GM23248 (cell line): ENCODE measurements at places on chromosomes 16 and 17.
A peak's percentile ranks its signal among the peaks of the same experiment; 100 is the strongest.

- DNase-seq = no peak
These were observed 63.0 kb downstream of the SLC5A11 start for GRCh38 chr16:24908716-24909115.

- peak; percentile 52 for DNase-seq
These were observed 12.3 kb downstream of the CES4A start for GRCh38 chr16:67000384-67001351.

DNA sequence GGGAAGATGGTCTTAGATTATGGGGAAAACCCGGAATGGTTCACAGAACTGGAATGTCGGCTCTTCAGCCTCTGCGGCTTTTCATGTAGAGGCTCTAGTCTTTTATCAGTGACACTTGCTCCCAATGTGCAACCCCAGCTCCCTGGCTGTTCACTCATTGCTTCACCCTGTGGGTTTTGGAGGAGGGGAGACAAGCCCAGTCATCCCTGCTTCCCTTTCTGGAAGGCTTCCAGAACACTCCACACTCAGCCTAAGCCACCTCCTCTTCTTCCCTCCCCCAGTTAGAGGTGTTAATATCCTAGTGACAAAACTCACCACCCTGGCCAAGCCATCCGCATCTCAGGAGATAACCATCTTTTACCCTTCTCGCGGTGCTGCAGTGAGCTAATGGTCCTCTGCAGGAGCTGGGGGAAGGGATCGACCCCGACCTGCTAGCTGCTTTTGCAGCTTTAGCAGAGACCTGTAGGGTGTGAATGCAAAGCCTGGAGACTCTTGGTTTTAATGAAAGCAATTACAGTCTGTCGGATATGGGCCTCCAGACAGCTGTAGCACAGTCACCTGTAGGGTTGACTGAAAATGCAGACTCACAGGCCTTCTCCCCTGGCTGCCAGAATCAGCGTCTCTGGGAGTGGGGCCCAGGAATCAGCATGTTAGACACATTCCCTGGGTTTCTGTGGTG is 24.3 kb upstream of the LASP1NB start:
- peak; percentile 98 for DNase-seq

- peak; percentile 50 for DNase-seq
These were observed 495 bp downstream of the PARN start for GRCh38 chr16:14629612-14629918.

GRCh38 chr17:78272181-78272913 is 40.9 kb downstream of the TMEM235 start:
- no peak for DNase-seq

DNA sequence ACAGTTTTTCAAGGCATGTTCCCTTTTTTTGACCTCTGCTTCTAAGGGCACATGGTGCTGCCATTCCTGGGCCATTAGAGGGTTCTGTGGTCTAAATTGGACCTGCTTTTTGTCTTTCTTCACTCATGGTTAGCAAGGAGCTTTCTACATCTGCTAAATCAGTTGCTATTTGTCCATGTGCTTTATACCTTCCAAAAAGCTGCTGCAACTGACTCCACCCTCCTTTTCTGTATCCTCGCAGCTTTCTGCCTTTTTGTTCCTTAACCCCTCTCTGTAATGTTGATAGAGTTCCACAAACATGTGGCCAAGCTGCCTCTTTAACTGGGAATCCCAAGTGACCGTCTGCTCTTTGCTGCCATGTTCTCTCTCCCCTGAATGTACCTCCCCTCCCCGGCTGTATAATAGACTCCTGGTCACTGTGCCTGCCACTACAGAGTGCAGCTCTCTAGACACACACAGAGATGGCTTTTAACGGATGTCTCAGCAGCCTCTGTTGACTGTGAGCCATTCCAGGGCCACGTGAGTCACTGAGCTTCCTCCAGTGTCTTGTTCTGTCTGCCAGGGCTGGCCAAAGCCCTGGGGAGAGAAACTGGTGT is 57.4 kb upstream of the TEKT3 start:
- DNase-seq = peak; percentile 88

DNA sequence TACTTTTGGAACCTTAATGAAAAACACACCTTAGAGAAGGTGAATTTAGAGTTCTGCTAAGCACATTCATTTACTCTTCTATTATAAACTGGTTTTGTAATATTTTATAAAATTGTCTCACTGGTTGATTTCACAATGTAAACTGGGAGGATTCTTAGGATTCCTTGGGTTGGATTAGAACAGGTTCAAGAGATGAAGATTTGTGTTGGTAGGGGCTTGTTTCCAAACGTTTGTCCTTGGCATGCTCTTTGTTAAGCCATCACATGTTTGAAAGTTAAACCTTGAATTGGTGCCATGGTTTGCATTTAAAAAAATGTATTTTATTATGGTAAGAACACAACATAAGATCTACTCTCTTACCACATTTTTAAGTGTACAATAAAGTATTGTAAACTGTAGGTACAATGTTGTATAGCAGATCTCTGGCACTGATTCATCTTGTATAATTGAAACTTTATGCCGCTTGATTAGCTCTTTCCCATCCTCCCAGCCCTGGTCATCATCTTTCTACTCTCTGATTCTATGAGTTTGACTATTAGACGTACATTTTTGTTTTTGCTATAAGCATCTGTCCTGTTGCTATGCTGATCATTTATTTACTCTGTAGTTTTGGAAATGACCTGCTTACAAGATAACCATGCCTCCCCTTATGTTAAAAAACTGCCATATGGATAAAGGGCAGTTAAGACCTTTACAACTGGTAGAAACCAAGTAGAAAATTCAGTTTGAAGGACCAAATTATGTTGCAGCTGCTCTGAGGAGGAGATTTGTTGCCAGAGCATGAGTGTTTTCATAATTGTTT is 9.6 kb downstream of the FTO start:
- DNase-seq = no peak

- no peak for DNase-seq
These were observed 11.8 kb downstream of the ALDH3A2 start for GRCh38 chr17:19660219-19660870.

GRCh38 chr17:16935786-16936185 is 36.1 kb downstream of the TNFRSF13B start:
- DNase-seq = no peak

- DNase-seq = no peak
These were observed 68.3 kb downstream of the WIPI1 start for GRCh38 chr17:68389041-68389440.

DNA sequence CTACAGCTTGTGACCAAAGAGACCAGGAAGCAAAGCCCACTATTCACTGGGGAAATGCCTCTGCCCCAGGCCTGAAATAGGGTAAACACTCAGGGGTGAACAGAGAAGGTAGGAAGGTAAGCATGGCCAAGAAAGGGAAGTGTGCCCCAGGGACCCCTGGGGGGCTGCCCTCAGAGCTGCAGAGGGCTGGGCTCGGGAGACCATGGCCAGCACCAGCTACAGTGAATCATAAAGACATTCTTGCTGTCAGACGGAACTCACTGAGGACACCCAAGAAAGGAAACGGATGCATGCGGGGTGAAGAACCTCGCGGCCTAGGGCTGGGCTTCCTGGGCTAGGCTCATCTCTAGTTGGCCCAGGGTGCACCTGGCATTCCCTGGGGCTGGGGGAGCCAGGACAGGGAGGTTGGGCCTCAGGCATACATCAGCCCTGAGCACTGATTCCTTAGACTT is 9.6 kb downstream of the HIC1 start:
- no peak for DNase-seq

- DNase-seq = no peak
These were observed 7.4 kb downstream of the LASP1 start for GRCh38 chr17:38877130-38877851.

DNA sequence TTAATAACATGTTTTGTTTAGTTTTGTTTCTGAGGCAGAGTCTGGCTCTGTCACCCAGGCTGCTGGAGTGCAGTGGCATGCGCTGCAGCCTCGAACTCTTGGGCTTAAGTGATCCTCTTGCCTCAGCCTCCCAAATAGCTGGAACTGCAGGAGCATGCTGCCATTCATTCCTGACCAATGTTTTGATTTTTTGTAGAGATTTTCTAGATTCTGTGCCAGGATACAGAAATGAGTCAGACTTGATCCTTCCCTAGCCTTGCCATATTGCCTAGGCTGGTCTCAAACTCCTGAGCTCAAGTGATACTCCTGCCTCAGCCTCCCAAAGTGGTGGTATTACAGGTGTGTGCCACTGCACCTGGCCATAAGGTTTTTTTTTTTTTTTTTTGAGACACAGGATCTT is 17.7 kb downstream of the TAOK1 start:
- peak; percentile 17 for DNase-seq

DNA sequence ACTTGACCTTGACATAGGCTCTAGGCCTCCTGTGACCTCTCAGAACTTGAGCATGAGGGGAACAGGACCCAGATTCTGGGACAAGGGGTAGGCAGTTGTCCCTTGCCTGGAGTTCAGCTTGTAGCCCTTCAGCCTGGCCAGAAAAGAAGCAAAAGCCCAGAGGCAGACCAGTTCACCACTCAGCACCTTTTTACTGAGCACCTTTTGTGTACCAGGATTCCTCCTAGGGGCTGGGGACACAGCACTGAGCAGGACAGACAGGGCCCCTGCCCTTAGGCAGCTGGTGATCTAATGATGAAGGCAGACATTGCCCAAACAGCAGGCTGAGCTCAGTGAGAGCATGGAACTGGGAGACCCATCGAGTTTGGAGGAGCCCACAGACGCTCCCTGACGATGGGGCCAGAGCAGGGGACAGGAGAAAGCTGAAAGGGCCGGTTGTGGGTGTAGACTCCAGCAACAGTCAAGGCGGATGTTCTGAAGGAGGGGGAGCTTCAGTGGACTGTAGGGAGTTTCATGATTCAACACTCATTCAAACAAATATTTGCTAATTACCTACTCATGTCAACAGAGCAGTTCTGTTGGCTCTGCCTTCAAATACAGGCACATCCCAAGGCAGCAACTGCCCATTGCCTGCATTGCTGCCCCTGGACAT is 32.0 kb downstream of the SBK1 start:
- DNase-seq = no peak

DNA sequence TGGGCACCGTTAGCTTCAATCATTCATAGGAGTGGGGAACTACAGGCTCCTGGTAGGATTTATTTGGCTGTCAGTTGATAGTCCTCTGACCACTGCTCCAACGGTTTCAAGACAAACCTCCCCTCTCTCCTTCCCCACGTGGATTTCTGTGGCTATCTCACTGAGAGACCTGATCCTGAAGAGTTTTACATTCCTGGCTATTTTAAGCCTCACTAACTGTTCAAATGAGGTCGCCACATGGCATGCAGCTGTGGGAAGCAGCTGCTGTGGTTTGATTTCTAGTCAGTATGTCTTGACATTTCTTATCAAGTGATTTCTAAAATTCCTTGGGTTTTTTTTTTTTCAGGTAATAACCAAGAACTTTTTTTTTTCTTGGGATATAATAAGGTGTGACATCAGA is 38.3 kb downstream of the CDK5R1 start:
- DNase-seq = peak; percentile 47

GRCh38 chr16:86963600-86964575 is 353.3 kb downstream of the C16orf95 start:
- no peak for DNase-seq

- DNase-seq = no peak
These were observed 46.0 kb downstream of the KATNIP start for GRCh38 chr16:27595993-27596392.

DNA sequence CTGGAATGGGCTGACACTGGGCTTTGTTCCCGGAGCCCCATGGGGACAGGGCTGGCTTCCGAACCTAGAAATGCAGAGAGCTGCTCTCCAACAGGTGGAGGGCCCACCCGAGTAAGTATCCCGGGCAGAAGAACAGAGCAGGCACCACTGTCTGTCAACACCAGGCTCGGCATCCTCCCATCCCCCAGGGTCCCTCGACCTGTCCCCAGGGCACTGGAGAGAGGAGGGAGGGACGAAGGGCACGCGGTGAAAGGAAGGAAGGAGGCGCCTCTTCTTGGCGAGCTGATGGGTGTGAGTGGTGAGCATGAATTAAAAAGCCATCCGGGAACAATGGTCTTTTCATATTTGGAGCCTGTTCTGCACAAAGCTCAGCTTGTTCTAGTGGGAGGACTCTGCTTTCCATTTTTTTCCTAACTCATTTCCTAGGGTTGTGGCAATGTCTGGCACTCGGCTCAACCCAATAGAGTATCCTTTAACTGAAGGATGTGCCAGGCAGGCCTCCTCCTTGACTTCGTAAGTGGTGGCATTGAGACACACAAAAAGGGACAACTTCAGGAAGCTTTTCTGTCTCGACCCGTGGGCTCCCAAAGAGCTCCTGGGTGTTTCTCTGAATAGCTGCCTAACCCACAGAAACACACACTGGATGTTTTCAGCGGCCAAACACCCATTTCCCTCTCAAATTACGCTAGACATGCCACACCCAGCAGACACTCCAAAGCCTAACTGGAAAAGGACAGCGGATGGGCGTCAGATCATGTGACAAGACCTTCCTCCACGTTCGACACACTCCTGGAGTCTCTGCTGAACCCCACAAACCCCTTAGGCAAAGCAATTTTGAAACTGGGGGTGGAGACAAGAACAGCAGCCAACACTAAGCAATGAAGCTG is 47.7 kb downstream of the ZFHX3 start:
- peak; percentile 34 for DNase-seq

- DNase-seq = no peak
These were observed 11.2 kb upstream of the KCNJ2 start for GRCh38 chr17:70158180-70158579.

- DNase-seq = no peak
These were observed 30.2 kb upstream of the MRPS23 start for GRCh38 chr17:57880086-57880456.

DNA sequence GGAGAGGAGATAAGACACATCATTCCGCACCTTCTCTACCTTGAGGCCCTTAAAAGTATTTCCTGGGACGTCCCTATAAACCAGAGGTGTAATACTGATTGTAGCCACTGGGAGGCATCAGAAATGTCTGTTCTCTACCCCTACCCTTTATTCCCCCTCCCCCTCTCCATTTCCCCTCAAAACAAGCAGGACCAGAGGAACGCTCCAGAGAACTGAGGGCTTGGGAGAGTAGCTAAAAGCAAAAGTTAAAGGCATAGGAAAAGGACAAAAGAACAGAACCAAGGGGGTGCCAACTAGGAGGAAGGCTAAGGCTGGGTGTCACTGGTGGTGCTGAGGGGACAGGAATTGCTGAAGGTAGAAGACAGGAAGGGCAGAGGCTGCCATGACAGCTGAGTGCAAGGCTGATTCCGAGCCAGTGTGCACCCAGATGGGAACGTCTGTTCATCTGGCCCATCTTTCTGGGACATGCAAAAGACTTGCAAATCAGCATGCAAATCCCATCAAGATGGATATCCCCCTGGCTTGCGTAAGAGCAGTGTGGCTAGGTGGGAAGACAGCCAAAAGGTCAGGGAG is 6.7 kb downstream of the CAMTA2 start:
- peak; percentile 45 for DNase-seq

DNA sequence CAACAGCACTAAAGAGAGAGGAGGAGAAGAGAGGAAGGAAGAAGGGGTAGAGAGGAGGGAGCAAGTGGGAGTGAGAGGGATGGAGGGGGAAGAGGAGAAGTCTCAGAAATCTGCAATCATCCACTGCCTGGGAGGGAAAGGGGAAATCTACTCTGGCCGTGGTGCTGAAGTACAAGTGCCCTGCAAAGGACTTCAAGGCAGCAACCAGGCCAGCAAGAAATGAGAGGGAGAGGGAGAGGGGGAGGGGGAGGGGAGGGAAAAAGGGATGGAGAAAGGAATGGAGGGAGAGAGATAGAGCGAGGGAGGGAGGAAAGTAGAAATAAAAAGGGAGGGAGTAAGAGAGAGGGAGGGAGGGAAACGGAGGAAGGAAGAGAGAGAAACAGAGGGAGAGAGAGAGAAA is 130.8 kb upstream of the EEF2KMT start:
- no peak for DNase-seq
